ENCODE measurements at places on chromosomes 2 and 18.

GRCh38 chr2:196336715-196337114 lies 165.3 kb upstream of the STK17B start:
- no peak for DNase-seq

DNA sequence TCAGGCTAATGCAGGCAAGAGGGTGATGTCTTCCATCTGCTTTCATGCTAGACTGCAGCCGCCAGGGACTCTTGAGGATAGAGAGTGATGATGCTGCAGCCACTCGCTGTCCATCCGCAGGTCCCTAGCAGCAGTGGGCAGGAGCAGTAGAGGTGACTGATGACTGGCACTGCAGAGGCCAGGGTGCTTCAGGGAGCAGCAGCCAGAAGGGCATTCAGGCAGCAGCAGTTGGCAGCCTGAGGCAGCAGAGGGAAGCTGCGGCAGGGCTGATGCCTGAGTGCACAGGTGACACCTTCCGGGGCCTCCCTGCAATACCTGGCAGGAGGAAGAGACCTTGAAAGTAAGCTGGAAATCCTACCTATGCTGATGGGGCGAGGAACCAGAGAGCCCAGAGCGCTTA lies 214.2 kb downstream of the ICOS start:
- DNase-seq: no peak

DNA sequence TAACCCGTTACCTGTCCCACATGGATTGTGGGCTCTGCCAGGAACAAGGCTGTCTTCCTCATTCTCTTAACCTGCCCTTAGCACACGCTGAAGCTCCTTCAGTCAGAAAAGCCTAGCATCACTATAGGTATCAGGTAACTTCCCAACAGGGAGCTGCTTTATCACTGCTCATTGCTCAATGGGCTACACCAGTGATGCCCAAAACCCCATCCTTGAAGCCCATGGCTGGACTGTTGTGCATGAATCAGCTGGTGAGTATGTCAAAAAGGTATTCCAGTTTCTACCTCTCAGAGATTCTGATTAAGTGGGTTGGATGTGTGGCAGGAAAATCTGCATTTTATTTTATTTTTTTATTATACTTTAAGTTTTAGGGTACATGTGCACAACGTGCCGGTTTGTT lies 362.2 kb downstream of the LRATD1 start:
- DNase-seq: no peak

DNA sequence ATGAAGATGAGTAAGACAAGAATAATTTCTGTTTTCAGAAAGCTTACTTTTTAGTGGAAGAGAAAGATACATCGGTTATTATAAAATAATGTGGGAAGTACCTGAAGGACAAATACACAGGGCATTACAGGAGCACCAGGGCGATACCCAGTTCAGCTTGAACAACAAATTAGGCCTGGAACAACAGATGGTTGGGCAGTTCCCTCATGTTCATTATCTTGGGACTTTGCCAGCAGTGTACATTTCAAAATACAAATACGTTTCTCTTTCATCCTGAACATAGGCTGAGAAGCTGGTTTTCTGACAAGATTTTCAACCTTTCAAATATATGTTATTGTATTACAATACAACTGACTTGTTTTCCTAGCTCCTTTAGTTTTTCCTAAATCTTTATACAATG lies 79.6 kb downstream of the TGIF1 start:
- DNase-seq: peak; percentile 17

- DNase-seq: no peak
Observed at GRCh38 chr2:60826111-60826510, 55.3 kb upstream of the REL start.

DNA sequence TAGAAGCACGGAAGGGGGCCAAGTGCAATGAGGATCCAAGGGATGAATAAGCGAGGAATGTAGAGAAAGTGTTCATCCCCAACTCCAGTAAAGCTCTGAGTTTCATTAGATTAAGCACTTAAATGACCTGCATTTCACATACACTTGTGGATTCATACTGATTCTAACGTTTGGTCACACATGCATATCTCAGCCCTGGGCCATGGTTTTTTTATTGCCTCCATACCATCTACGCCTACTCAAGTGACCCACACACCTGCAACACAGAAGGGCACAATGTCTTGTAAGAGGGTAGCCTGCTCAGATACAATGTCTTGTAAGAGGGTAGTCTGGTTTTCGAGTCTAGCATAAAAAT lies 566 bp upstream of the MRPS5 start:
- DNase-seq: no peak

DNA sequence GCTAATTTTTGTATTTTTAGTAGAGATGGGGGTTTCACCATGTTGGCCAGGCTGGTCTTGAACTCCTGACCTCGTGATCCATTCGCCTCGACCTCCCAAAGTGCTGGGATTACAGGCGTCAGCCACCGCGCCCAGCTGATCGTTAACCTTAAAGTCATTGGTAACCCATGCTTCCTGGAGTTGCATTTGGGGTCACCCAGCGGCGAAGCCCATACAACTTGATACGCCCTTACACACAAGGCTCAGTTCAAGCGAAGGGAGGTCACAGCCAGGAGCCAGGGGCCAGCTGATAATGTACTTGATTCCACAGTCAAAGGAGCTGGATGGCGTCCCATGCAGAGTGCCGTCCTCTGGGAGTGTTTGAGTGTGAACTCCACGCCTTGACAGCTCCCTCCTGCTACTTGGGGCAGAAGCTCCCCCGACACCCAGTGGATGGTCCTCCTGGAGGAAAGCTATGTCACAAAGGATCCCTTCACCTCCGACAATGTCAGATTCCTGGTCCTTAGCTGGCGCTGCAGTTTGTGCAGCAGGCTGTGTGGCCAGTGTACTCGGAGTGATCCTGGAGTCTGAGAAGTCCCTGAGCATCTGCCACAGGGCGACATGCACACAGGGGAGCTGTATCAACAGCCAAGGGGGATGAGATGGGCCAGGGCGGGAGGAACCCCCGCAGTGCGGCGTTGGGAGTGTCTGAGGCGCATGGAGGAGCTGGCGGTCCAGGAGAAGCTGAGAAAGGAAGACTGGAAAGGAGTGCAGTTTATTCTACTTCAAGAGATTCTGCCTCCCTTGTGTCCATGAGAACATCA lies 7.9 kb downstream of the CLHC1 start:
- DNase-seq: no peak

DNA sequence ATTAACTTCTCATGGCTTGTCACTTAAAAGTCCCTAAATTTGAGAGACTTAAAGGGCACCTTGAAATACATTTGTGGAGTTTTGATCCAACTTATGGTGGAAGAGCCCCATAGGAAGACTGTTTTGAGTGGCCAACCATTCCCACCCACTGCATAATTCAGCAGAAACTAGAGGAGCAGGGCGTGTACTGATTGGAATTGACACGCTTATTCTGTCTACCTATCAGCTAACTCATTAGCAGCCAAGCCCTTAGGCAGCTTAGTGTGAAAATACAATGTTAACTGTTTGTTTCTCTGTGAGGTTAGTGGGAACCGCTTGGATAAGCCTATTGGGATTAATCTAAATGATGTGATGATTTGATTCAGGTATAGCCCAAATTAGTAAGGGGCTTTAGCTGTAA lies 6.4 kb downstream of the LGALSL start:
- no peak for DNase-seq

GRCh38 chr2:191051825-191052778 lies 38.1 kb upstream of the STAT1 start:
- DNase-seq: peak; percentile 61

- no peak for DNase-seq
Observed at GRCh38 chr2:150601280-150602038, 114.0 kb upstream of the RND3 start.

- DNase-seq: no peak
Observed at GRCh38 chr2:150542692-150543091, 55.2 kb upstream of the RND3 start.

DNA sequence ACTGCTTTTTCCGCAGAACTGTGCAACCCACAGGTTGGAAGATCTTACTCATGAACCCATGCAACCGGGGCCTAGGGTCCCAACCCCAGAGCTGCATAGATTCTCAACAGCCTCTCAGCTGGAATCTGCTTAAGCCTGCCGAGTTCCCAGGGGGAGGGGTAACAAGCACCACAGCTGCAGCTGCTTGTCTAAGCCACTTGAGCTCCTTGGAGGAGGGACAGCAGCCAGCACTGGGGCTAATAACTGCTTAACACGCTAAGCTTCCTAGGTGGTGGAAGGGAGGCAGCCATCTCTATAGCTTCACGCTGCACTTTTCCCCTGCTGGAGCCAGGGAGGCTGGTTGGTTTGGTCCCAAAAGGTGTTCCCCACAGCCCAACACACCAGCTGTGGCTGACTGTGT lies 311.6 kb downstream of the DSC3 start:
- DNase-seq: no peak

DNA sequence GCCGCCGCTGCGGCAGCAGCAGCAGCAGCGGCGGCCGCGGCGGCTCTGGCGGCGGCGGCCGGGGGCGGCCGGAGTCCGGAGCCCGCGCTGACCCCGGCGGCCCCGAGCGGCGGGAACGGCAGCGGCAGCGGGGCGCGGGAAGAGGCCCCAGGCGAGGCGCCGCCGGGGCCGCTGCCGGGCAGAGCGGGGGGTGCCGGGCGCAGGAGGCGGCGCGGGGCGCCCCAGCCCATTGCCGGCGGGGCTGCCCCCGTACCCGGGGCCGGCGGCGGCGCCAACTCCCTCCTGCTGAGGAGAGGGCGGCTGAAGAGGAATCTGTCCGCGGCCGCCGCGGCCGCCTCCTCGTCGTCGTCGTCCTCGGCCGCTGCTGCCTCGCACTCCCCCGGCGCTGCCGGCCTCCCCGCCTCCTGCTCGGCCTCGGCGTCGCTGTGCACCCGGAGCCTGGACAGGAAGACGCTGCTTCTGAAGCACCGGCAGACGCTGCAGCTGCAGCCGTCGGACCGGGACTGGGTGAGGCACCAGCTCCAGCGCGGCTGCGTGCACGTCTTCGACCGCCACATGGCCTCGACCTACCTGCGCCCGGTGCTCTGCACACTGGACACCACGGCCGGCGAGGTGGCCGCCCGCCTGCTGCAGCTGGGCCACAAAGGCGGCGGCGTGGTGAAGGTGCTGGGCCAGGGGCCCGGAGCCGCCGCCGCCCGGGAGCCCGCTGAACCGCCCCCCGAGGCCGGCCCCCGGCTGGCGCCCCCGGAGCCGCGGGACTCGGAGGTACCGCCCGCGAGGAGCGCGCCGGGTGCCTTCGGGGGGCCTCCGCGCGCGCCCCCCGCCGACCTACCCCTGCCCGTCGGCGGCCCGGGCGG lies 646 bp downstream of the PHLPP1 start:
- peak; percentile 50 for DNase-seq

GRCh38 chr2:217749008-217749407 lies 253.8 kb downstream of the TNS1 start:
- peak; percentile 17 for DNase-seq

GRCh38 chr2:41187376-41188122 lies 735.7 kb upstream of the SLC8A1 start:
- no peak for DNase-seq

- DNase-seq: no peak
Observed at GRCh38 chr2:120995152-120995551, 259.5 kb downstream of the GLI2 start.

DNA sequence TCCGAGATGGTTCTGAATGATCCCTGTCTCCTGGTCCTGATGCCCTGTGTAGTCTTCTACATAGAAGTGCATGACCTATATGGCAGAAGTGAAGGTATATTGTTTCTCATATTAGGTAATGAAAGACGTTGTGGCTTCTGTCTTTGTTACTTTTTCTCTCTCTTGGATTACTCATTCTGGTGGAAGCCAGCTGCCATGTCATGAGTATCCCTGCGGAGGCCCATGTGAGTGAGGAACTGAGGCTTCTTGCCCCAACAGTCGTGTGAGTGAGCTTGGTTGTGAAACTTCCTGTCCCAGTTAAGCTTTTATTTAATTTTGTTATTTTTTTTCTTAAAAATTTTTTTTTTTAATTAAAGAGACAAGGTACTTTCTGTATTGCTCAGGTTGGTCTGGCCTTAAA lies 134.7 kb downstream of the UBR3 start:
- no peak for DNase-seq

- DNase-seq: no peak
Observed at GRCh38 chr2:179021258-179021657, 28.7 kb downstream of the CCDC141 start.

DNA sequence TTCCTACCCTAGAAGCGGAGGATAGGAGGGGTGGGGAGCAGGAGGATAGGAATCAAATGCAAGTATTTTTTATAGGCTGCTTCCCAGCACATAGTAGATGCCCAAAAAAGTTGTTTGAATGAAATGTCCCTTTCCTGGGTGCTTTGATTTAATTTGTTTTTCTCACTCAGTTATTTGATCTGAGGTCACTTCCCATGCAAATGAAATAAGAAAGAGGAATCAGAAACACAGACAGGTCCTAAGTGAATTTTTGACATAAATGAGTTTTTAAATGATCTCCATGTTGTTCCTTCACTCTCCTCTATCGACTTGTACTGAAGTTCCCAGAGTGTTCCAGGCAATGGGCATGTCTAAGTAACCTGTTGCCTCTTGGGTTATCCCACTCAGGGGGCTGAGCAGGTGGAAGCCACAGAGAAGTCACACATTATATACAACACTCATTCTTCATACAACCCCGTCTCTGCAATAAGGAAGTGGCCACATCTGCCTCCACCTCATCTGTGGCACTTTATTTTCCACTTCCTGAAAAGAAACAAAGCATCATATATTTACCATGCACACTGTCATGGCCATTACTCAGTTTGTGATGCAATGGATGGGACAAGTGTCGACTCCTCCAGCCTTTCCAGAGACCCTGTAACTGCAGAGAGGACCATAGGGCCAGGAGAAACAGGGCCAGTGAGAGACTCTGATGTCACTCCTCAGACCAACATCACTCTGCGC lies 81.9 kb upstream of the ZNF397 start:
- no peak for DNase-seq

GRCh38 chr2:175010848-175011254 lies 5.7 kb upstream of the CHN1 start:
- DNase-seq: no peak

DNA sequence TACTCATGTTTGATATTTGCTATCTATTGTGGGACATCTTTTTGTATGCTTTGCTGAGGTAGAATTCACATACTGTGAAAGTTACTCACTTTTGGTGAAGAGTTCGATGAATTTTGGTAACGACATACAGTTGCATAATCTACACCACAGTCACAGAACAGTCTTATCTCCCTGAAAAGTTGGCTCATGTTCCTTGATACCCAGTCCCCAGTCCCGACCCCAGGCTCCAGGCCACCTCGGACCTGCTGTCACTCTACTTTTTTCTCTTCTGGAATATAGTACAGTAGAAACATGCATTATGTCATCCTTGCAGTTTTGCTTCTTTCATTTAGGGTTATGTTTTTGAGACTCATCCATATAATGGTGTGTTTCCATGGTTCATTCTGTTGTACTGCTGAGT lies 191.7 kb downstream of the FAM210A start:
- no peak for DNase-seq

GRCh38 chr2:225765820-225766219 lies 366.3 kb downstream of the NYAP2 start:
- DNase-seq: no peak

GRCh38 chr18:66136039-66136438 lies 385.2 kb downstream of the CDH7 start:
- DNase-seq: no peak

- no peak for DNase-seq
Observed at GRCh38 chr2:159600752-159601151, 15.6 kb downstream of the BAZ2B start.

GRCh38 chr2:151299920-151300539 lies 10.6 kb upstream of the NMI start:
- DNase-seq: no peak
